NCI-H1694 (cell line): ENCODE measurements at places on chromosomes 12 and 14.

- no peak for DNase-seq
These were observed 138.6 kb upstream of the MDM1 start for GRCh38 chr12:68470664-68471328.

- DNase-seq: no peak
These were observed 160.7 kb upstream of the ARID2 start for GRCh38 chr12:45568808-45569207.

- no peak for DNase-seq
These were observed 410.3 kb upstream of the LMO3 start for GRCh38 chr12:17016116-17016864.

- no peak for DNase-seq
These were observed 4.8 kb downstream of the SLC39A2 start for GRCh38 chr14:21003788-21004346.

DNA sequence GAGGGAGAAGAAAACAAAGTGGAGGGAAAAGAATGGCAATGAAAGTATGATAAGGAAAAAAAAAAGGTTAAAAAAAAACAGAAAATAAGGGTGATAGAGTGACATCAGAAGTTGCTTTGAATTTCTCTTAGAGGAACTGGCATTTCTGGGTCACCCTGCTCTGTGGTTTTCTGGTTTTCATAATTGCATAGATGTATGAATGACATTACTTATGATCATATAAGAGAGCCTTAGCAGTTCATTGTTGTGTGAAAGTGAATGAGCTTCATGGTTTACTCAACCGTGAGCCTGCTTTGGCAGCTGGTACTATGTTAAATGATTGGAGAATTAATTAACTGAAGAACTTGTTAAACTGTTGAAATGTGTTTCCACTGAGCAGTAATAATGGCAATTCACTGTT is 336.4 kb upstream of the FBXO33 start:
- DNase-seq: peak; percentile 79

DNA sequence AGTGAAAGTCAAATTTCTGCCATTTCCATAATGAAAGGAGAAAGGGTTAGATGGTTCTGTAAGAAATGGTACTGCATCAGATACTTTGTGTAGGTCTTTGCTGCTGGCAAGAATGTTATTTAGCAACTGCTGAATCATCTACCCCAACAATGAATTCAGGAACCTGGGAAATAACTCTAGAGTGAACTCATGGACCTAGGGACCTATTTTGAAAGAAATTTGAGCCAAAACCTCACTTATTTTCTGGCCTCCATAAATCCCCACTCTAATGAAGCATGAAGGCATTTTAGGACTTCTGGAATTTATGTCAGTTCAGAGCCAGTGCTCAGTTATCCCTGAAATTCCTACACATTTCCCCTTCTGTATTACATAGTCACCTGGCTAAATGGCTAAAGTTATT is 50.9 kb upstream of the CPNE8 start:
- DNase-seq: no peak
